ENCODE measurements at places on chromosomes 11 and 22.

GRCh38 chr11:122309262-122309925 lies 193.4 kb upstream of the BLID start:
- no peak for DNase-seq

- no peak for DNase-seq
Observed at GRCh38 chr22:27820896-27821866, 19.6 kb upstream of the MN1 start.

DNA sequence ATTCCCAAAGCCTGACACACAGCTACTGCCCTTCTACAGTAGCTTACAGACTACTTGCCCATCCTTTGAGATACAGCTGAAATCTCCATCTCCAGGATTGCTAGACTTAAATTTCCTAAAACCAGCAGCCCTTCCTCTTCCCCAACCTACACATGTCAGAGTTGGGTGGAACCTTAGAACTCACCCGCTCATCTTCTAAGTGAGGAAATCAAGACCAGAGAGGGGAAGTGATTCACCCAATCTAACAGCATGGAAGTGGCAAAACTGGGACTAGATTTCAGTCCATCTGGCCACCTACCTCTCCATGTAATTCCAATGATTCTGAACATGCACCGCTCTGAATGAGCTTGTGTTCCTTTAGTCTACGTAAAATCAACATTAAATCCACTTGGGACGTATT lies 1.0 kb upstream of the TMEM86A start:
- no peak for DNase-seq

GRCh38 chr22:20992056-20992442 lies 9.9 kb downstream of the THAP7 start:
- DNase-seq = no peak

DNA sequence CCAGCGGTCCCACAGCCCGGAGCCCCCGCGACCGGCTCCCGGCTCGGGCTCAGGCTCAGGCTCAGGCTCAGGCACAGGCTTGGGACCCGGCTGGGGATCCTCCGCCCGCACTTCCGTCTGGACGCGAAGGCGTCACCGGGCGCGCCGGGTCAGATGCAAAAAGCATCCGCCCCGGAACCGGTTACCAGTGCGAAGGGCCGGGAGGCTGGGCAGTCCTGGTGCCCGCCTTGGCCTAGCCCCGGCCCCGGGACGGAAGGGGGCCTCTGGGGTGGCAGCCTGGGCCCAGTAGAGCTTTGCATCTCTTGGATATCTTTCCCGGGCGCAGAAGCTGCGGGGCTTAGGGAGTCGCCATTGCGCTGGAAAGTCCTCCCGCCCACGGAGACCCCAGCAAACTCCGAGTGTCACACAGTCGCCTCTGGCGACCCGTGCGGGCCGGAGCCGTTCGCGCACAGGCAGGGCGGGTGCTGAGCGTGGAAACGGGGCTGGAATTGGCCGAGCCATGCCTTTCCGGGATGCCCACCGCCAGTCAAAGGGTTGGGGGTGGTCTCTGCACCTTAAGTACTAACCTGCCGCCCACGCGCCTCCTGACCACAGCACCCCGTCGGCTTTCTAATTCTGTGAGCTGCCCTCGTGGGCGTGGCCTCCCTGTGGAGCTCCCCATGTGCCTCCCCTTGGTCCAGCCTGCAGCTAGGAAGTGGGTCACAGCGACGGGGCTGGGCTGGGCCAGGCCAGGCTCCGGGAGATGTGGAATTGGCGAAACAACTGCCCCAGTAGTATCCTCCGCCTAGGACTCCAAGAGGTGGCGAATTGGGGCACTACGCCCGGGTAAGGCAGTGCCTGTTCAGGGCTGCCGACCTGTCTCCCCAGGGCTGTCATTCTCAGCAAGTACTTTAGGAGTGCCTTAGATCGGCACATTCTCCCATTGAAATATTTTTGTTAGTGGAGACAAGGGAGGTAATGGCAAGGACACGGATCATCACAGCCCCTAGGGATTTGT lies at the start of gene TMEM9B:
TSS of gene TMEM9B (minus strand) at position 119 of the 997 bp plus-strand sequence. CDS start 129 bp downstream, outside the sequence.
- peak; percentile 91 for DNase-seq

DNA sequence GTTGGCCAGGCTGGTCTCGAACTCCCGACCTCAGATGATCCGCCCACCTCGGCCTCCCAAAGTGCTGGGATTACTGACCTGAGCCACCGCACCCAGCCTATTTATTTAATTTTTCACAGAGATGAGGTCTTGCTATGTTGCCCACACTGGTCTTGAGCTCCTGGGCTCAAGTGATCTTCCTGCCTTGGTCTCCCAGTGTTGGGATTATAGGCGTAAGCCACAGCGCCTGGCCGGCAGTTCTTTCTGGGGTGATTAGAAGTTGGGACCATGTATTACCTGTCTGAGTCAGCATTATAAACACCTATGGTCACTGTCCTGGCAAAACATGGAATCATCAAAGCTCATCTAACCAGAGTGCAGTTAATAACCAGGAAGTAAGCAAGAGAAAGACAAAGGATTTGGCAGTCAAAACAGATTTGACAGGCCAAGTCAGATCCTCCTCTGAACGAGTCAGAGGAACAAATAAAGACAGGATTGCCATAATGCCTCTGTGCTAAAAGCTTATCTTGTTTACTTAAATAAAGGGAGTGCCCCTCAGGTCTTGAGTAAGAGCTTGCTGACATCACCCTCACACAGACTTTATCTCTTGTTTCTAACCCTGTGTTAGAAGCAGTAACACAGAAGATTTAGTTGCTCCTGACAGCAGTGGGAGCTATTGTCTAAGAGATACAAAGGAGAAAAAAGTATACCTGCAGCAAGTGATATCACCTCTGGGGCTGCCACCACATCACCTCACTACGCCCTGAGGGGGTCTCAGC lies 3.7 kb downstream of the SERPIND1 start:
- peak; percentile 78 for DNase-seq

DNA sequence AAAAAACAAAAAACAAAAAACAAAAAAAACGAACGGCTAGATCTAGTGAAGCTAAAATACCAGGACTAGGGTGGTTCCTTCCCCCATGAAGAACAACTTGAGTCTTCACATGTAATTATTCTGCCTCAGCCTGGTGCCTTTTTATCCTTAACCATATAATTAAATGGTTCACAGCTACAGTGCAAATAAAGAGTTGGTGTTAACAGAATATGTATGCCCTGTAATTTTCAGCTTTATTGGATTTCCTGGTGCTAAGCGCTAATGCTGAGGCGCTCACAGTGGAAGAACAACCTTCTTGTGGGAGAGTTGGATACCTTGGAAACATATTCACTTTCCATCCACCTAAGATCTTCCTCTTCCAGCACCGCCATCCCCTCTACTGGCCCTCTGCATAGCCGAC lies 158.5 kb upstream of the SORL1-AS1 start:
- no peak for DNase-seq

GRCh38 chr11:47052576-47052975 lies 116.0 kb downstream of the CSTPP1 start:
- no peak for DNase-seq

DNA sequence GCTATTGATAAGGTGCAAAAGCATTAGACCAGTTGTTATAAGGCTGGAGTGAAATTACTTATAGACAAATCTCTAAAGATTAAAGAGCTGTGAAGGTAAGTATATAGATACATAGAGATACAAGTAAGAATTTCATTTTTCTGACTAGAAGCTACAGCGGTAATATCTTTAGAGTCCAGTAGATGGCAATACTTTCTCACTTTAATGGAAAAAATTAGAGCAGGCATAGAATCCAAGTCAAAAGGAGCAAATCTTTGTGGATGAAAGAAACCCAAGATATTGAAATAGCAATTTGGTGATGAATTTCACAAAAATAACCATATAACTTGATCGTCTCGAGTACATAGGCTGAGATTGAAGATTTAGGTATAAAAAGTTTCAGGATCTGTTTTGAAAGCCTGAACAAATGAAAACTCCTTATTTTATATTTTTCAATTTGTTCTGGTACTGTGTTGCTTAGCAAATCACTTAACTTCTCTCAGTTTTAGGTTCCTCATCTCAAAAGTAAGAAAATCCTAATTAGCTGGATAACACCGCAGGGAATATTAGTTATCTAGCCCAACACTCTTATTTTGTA lies 81.9 kb downstream of the UVRAG start:
- DNase-seq = peak; percentile 27

- DNase-seq = no peak
Observed at GRCh38 chr11:22479208-22479607, 141.0 kb downstream of the SLC17A6 start.

GRCh38 chr11:118364956-118365615 lies 5.7 kb downstream of the UBE4A start:
- DNase-seq = no peak

All from hepatic stellate cell (primary cell).